HT-29 (cell line): ENCODE measurements at places on chromosomes 2 and 18. TPM values are rescaled to one million over a fixed set of nuclear protein-coding genes. Genes with fewer than 3 reads are reported as not detected.
A peak's percentile ranks its signal among the peaks of the same experiment; 100 is the strongest.

GRCh38 chr2:174654419-174654941, 56.9 kb upstream of the WIPF1 start:
- no peak for DNase-seq

- DNase-seq, result no peak
Observed at GRCh38 chr2:160269365-160269764, 69.3 kb upstream of the ITGB6 start.

DNA sequence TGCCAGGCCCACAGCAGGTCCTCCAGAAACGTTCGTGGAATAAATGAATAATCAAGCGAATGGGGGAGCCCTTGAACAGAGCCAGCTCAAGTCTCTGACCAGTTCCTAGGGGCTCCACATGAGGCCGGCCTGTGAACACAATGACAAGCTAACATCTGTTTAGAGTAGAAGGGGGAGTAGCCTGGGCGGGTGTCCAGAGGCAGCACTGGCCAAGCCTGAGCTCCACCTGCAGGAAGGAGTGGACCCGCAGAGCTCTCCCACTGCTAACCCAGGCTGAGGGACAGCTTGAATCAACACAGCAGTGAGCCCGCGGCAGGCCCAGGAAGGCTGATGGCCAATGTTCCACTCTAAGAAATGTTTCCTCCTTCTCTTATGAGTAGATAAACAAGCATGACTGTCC, 234.8 kb upstream of the RAB6C start:
- DNase-seq, result peak; percentile 5

DNA sequence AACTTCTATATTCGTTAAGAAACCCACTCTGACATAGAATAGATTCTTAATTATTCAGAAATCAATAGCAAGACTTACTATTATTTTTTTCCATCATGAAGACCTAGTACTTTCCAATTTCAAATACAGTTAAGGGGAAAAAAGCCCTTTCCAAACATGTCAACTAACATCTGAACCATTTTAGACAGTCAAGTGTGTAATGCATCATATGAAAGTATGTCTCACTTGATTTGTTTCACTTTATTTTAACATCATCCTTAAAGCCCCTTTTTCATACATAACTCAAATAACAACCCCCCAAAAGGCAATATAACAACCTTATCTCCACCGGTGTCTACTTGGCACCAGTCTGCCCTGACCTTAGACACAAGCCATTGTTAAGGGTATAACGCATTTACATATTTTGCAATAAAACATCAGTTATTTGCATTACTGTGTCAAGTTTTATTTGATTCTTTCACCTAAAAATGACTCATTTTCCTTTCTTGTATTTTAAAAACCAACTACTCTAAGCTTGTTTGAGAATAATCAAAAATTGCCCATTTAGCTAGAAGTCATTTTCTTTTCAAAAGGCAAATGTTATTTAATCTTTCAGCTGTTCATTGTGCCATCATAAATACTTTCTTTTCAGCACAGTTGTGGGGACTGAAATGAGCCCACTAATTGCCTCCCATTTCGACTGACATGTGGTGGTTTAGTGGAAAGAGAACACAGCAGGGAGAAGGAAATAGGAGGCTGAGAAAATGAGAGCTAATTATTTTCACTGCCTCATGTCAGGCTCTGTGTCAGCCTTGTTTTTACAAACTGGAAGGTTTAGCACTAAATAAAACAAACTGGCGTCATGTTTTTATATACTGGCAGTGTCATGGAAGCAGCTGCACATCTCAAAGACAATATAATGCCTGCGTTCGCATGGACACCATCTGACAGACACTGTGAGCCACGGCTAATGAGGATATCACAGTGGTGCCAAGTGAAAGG, 104.7 kb upstream of the CDCA7 start:
- DNase-seq, result no peak

- peak; percentile 78 for DNase-seq
Observed at GRCh38 chr2:38148501-38148900, 72.5 kb upstream of the CYP1B1 start.

DNA sequence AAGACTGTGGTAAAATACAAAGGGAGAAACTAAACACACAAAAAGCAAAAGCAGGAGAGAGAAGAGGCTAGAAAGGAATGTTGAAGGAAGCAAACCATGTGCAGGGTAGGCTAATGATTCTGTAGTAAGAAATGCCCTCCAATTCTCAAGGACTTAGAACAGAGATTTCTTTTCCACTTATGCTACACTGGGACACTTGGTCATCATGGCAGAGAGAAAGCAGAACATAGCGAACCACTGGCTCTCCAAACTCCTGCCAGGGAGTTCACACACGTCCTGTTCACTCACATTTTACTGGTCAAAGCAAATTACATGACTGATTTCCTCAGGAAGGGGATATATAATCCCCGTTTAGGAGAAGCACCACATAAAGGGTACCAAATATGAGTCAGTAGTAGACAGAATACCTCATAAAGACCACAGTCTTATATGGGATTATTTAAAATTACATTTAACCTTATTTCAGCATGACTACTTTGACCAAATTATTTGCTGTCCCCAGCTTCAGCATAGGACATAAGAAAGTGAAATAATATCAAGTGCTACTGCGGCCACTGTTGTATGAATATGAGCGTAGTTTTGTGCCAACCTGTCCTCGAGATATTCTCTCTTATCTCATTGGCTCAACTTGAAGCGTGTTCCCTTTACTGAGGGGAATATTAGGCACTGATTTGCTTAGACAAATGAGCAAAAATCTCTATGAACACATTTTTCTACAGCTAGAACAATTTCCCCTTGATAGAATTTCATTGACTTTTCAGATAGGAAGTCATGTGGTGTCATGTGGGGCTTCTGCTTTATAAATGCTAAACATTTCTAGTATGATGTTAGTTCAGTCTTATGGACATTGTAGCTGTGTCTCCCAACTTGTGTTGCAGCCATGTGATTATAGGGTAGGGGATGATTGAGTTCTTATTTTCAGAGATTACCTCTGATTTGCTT, 81.7 kb downstream of the FAM161A start:
- no peak for DNase-seq

- no peak for DNase-seq
Observed at GRCh38 chr2:94964193-94964592, 61.3 kb upstream of the MAL start.

GRCh38 chr18:811182-811891, 705 bp downstream of the YES1 start:
- peak; percentile 48 for DNase-seq

GRCh38 chr2:24313744-24314632, 46.3 kb downstream of the ITSN2 start:
- no peak for DNase-seq

DNA sequence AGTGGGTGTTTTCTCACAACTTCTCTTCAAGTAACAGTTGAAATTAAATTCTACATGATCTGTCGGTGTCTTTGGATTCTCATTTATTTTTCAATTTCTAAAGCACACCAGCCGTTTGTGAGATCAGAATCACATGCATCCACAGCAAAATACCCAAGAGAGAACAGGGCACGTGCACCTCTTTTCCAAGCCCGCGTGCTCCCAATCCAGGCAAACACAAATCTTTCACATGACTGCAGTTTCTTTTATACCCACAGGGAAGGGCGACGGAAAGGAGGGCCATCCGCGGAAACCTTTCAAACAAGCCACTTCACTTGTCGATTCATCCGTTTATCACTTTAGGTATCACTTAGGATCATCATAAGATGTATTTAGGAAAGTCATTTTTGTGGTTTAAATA, 13.0 kb upstream of the DAPL1 start:
- DNase-seq, result no peak

DNA sequence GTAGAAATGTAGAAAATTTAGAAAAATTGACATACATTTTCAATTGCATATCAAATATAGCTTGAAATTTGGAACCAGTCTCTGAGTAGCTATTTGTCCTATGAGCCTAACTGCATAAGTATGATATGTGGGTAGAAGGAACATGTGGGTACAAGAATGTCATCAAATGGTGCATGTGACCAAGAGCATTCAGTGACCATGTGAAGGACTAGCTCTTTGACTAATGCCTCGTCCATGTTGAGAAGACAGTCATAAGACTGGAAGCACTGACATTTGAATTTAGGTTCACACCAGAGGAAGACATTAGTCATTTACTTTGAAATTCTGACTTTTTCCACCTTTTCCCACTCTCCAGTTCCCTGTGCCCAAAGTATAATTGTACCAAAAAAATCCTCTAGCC, 12.6 kb downstream of the MRPL44 start:
- DNase-seq, result peak; percentile 15

- DNase-seq, result no peak
Observed at GRCh38 chr2:53033411-53033810, 734.2 kb upstream of the CHAC2 start.

Gene ERICH2
- total RNA-seq, result 0.42 TPM in 1 of 2 replicates, not detected in the other

Gene PTPN4
- 45.4 and 69.3 TPM in 2 replicates for total RNA-seq

Gene UGT1A9
- 3.2 and 6.7 TPM in 2 replicates for total RNA-seq

Gene MLPH
- 66.1 and 67.8 TPM in 2 replicates for total RNA-seq
